Glutamatergic neuron (in vitro differentiated cells): ENCODE measurements at places on chromosomes 4 and X.

DNA sequence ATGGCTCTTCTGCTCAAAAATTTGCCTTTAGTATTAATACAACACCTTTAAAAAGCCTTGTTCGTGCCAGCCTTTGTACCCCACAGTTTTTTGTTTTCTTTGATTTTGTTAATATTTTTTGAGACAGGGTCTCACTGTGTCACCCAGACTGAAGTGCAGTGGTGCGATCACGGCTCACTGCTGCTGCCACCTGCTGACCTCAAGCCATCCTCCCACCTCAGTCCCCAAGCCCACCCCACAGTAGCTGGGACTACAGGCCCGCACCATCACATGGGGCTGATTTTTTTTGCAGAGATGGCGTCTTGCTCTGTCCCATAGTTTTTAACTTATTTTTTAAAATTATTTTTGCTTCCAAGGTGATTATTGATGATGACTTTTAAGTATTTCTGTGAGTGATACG is 134.0 kb downstream of the HTR2C start:
- no peak for DNase-seq

DNA sequence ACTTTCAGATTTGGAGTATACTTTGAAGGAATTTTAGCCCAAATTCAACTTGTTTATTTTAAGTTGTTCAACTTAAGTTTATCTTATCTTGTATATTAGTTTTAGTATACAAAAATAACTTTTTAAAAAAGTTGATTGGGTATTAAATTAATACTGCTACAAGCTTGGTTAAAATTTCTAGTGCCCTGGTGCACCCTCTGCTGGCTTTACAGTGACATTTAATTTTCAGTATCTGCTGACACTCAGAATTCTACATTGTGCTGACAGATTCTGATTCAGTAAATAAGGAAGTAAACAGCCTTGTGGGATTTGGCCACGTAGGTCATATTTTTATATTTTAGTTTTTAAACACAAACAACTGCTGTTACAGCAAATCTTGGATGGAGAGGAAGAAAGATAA is 2.9 kb downstream of the EDA start:
- DNase-seq = no peak

DNA sequence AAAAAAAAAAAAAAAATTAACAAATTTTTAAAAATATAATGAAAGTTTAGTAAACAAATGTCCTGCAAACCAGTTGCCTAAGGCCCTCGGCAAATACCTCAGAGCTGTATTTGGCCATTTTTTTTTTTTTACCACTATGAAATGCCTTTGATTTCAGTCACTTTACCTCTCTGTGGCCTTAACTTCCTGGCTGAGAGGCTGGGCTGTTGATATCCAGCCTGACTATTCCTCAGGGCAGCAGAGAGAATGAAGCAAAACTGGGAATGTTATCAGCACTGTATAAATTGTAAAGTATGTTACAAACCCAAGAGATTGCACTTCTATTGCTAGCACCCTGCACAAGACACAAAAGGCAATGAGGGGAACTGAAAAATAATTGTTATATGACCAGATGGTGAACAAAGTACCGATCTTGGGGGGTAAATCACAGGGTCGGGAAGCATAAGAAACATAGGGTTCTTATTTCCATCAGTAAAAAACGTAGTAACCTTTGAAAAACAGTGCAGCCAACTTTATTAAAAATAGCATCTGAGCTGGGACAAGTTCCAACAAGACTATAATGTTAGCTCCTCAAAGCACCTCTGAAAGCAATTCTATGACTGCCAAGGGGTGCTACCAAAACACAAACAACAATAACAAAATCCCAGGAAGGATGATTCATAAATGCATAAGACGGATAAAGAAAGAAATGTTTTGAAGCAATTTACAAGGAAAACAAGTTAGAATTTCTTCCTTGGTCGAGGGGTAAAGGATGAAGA is 18.1 kb downstream of the USP46 start:
- DNase-seq = no peak

GRCh38 chrX:31061091-31061490 is 10.8 kb downstream of the FTHL17 start:
- no peak for DNase-seq

GRCh38 chr4:124710911-124711310 is 1.6 kb downstream of the ANKRD50 start:
- DNase-seq = no peak

- no peak for DNase-seq
Observed at GRCh38 chr4:113560579-113560978, 201.0 kb downstream of the CAMK2D start.

DNA sequence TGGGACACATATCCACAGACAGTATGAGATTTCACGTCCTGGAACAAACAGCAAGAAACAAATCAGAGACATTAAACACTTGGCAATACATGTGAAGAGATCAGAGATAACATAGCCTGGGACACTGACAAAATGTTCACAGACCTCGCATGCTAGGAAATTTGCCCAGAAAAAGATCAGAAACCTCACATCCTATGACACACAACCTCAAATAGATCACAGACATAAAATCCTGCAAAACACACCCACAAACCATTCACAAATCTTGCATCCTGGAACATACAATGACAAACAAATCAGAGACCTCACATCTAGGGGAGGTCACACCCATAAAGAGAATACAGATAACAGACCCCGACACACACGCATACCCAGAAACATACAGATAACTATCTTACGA is 18.0 kb downstream of the SUV39H1 start:
- DNase-seq = no peak

DNA sequence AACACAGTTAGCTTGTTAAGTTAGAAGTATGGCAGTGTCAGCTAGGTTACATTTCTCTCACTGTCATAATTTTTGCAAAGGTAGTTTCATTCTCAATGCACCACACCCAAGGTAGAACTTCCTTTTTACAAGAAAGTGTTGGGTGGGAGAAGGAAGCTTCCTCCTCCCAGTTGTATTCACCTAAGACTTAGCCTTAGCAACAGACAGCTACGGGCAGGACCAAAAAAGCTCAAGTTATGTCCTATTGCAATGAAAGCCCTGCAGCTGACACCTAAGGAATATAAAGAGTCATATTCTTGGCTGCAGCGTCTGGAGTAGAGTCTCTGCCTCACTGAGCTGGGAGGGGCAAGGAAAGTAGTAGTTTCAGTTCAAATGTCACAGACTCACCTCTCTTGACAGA is 25.1 kb upstream of the PRDM8 start:
- no peak for DNase-seq

DNA sequence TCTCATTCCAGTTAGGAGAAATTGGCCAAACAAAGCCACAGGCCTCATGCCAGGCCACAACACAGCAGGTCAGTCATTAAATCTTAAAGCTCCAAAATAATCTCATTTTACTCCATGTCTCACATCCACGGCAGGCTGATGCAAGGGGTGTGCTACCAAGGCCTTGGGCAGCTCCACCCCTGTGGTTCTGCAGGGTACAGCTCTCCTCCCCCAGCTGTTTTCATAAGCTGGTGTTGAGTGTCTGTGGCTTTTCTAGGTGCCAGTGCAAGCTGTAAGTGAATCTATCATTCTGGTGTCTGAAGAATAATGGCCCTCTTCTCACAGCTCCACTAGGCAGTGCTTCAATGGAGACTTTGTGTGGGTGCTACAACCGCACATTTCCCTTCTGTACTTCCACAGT is 949.2 kb downstream of the TECRL start:
- no peak for DNase-seq

GRCh38 chr4:38672397-38673129 is 8.6 kb downstream of the KLF3 start:
- DNase-seq = no peak

GRCh38 chrX:22952010-22952409 is 47.8 kb upstream of the DDX53 start:
- DNase-seq = no peak

GRCh38 chrX:135629342-135629741 is 84.1 kb upstream of the CT45A1 start:
- DNase-seq = no peak
